ENCODE measurements at places on chromosomes 3 and 15. TPM values are rescaled to one million over a fixed set of nuclear protein-coding genes. Genes with fewer than 3 reads are reported as not detected.

- peak; percentile 66 for DNase-seq
- peak overlapping the region; percentile 91 for H3K4me3 ChIP-seq
- no peaks in the 10 kb centered on the region for H3K27me3 ChIP-seq
- peaks cover 20% of the 10 kb centered on the region for H3K4me1 ChIP-seq
- peak overlapping the region; percentile 98 for H3K27ac ChIP-seq
Observed at GRCh38 chr3:134485075-134485717, 589 bp downstream of the ANAPC13 start.

The GXYLT2 gene
- total RNA-seq = 39.1 TPM

DNA sequence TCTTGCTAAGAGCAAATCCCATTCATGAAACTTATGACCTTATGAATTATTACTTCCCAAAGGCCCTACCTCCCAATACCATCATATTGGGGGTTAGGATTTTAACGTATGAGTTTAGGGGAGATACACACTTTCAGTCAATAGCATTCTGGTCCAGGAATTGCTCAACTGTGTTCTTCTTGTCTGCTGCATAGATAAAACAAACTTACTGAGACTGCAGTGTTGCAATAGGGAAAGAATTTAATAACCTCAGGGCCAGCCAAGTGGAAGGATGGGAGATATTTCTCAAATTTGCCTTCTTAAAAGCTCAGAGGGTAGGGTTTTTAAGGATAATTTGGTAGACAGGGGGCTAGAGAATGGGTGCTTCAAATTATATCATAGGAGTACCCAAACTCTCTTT lies 625.8 kb downstream of the OTOL1 start:
- H3K36me3 ChIP-seq = no peaks in the 10 kb centered on the region
- DNase-seq = no peak
- H3K27ac ChIP-seq = no peak overlapping the region
- H3K4me1 ChIP-seq = no peaks in the 10 kb centered on the region
- no peaks in the 10 kb centered on the region for H3K27me3 ChIP-seq

- H3K4me3 ChIP-seq = no peak overlapping the region
- H3K27ac ChIP-seq = no peak overlapping the region
- H3K27me3 ChIP-seq = peaks cover 14% of the 10 kb centered on the region
- H3K4me1 ChIP-seq = peaks cover 17% of the 10 kb centered on the region
- DNase-seq = no peak
- no peaks in the 10 kb centered on the region for H3K36me3 ChIP-seq
Observed at GRCh38 chr3:46857485-46858341, 5.5 kb downstream of the MYL3 start.

- H3K27ac ChIP-seq = no peak overlapping the region
- peak; percentile 80 for DNase-seq
- H3K27me3 ChIP-seq = peaks cover 82% of the 10 kb centered on the region
- H3K4me3 ChIP-seq = no peak overlapping the region
Observed at GRCh38 chr15:67820992-67821783, 4.1 kb upstream of the SKOR1 start.

DNA sequence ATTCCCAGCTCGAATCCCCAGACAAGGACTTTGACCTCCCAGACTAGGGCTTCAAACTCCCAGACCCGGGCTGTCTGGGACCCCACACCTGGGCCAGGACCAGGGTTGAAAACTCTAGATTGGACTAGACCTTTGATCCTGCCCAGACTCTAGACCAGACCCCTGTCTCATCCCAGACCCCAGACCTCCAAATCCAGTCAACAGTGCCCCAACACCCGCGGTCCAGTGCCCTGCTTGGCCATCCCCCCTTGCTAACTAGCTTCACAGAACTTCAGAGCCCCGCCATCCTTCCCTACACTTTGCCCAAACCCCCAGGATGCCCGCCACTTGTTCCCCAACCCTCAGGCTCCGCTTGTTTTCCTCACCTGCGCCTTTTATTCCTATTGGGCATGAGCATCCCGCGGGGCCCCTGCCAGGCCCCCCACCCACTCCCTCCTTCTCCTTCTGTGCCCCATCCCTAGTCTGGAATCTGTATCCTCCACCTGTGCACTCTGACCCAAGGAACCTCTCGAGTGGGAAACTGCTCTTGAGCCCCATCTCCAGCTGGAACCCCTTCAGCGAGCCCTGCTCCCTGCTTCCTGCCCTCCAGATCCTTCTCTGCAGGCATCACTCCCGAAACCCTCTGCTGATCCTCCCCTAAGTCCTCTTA lies 604 bp downstream of the GNAI2 start:
- H3K27ac ChIP-seq = peak overlapping the region; percentile 92
- H3K4me1 ChIP-seq = peaks cover 60% of the 10 kb centered on the region
- DNase-seq = no peak

The DUOX2 gene
- total RNA-seq = 0.04 TPM

GRCh38 chr15:45611305-45611704 lies 23.5 kb upstream of the SQOR start:
- no peak overlapping the region for H3K27ac ChIP-seq
- H3K36me3 ChIP-seq = peaks cover 5% of the 10 kb centered on the region
- H3K4me1 ChIP-seq = no peaks in the 10 kb centered on the region
- H3K4me3 ChIP-seq = no peak overlapping the region
- H3K27me3 ChIP-seq = no peaks in the 10 kb centered on the region

- no peak overlapping the region for H3K27ac ChIP-seq
- DNase-seq = no peak
Observed at GRCh38 chr3:137692803-137693431, 71.2 kb upstream of the SOX14 start.

The CASR gene
- total RNA-seq = not detected

- H3K4me3 ChIP-seq = no peak overlapping the region
- H3K27ac ChIP-seq = no peak overlapping the region
- H3K27me3 ChIP-seq = no peaks in the 10 kb centered on the region
- no peak for DNase-seq
- peaks cover 10% of the 10 kb centered on the region for H3K4me1 ChIP-seq
Observed at GRCh38 chr3:25903371-25904129, 113.7 kb downstream of the OXSM start.

- H3K36me3 ChIP-seq = peaks cover 71% of the 10 kb centered on the region
- H3K27ac ChIP-seq = no peak overlapping the region
- no peak overlapping the region for H3K4me3 ChIP-seq
- H3K27me3 ChIP-seq = no peaks in the 10 kb centered on the region
- no peak for DNase-seq
- H3K4me1 ChIP-seq = peaks cover 76% of the 10 kb centered on the region
Observed at GRCh38 chr3:50605901-50606326, 5.7 kb downstream of the CISH start.

The CLRN1 gene
- 0.18 TPM for total RNA-seq

DNA sequence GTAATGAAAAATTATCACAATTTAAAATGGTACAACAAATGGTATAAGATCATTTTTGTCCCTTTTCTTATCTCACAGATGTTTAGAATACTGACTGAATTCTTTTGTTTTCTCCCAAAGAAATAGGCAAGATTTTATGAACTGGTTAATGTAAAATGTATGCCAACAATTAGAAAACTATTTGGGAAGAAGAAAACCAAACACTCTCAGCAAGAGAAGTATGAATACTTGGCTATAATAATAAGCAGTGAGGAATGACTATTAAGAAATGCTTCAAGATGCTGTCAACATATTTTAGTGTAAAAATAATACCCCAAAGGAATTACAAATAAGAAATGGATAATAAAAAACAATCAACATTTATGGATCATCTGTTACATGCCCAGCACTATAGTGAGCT lies 18.5 kb downstream of the SHQ1 start:
- H3K36me3 ChIP-seq = peaks cover 2% of the 10 kb centered on the region
- DNase-seq = no peak
- H3K27me3 ChIP-seq = no peaks in the 10 kb centered on the region
- H3K4me1 ChIP-seq = no peaks in the 10 kb centered on the region
- no peak overlapping the region for H3K4me3 ChIP-seq

The GALNT15 gene
- 2.0 TPM for total RNA-seq

The SLC9C1 gene
- 1.2 TPM for total RNA-seq

DNA sequence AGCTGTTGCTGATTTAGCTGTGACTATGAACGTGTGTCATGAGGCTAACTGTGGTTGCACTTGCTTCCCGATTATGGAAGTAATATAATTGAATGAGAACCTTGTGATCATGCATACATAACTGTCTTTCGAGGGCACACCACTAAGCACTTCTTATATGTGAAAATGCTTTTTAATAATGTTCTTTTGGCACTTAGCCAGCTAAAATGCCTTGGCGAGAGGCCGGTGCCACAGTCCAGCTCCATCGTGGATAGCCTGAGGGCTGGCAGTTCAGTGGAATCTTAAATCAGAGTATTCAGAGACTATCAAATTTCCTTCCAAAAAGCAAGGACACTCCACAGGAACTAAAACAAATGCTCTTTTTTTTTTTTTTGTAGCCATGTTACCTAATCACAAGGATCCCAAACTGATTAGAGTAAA lies 161.6 kb upstream of the FRMD4B start:
- H3K4me3 ChIP-seq = no peak overlapping the region
- H3K4me1 ChIP-seq = peaks cover 4% of the 10 kb centered on the region
- no peaks in the 10 kb centered on the region for H3K36me3 ChIP-seq
- DNase-seq = no peak
- no peak overlapping the region for H3K27ac ChIP-seq

DNA sequence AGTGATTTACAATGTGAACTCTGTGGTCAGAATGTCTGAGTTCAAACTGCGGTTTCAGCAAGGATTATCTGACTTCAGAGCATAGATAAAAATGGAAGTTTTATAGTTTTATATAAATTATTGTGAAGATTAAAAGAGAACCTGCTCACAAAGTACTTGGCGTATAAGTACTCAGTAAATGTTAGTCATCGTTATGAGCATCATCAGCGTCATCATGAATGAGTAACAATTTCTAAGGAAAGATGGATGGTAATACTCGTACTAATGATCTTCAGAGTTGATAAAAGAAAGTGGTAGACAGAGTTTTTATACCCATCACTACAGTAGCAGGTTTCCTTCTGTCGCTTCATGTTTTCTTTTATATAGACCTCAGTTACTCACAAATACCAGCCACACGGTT lies 341.8 kb downstream of the RAP2B start:
- no peaks in the 10 kb centered on the region for H3K4me1 ChIP-seq
- no peak overlapping the region for H3K27ac ChIP-seq
- H3K27me3 ChIP-seq = no peaks in the 10 kb centered on the region

GRCh38 chr3:66376568-66376967 lies 124.3 kb downstream of the LRIG1 start:
- no peak overlapping the region for H3K4me3 ChIP-seq
- peaks cover 69% of the 10 kb centered on the region for H3K36me3 ChIP-seq
- H3K27ac ChIP-seq = no peak overlapping the region
